ENCODE measurements at places on chromosomes 4 and X. TPM values are rescaled to one million over a fixed set of nuclear protein-coding genes. Genes with fewer than 3 reads are reported as not detected.

Gene MAGEA1
- not detected for total RNA-seq

Gene OFD1
- total RNA-seq = 8.3 TPM

Gene ATOH1
- not detected for total RNA-seq

Gene NALF2
- not detected for total RNA-seq

Gene SMR3B
- not detected for total RNA-seq

Gene MTNR1A
- not detected for total RNA-seq

Gene S100G
- total RNA-seq = not detected

Gene ACE2
- not detected for total RNA-seq

Gene GAGE12H
- total RNA-seq = not detected

Gene SSX4
- total RNA-seq = not detected

Gene PARM1
- 0.09 TPM for total RNA-seq

Gene TLR3
- 1.1 TPM for total RNA-seq

Gene ETDB
- not detected for total RNA-seq

Gene GEMIN8
- total RNA-seq = 16.1 TPM

Gene CCDC149
- 10.1 TPM for total RNA-seq

Gene DNAAF6
- not detected for total RNA-seq

Gene CYBB
- not detected for total RNA-seq

Gene CDS1
- 0.47 TPM for total RNA-seq

Gene ANXA10
- 4.6 TPM for total RNA-seq

Measured in bronchial smooth muscle cell (primary cell).